ENCODE measurements at places on chromosomes 1 and 21.

GRCh38 chr21:45366476-45366875 is 38.5 kb upstream of the COL18A1 start:
- DNase-seq: no peak

- DNase-seq: no peak
Observed at GRCh38 chr1:228297242-228297641, 89.4 kb downstream of the OBSCN start.

- no peak for DNase-seq
Observed at GRCh38 chr1:246773213-246773641, 49.0 kb downstream of the SCCPDH start.

- DNase-seq: no peak
Observed at GRCh38 chr21:42545317-42545716, 31.7 kb downstream of the SLC37A1 start.

DNA sequence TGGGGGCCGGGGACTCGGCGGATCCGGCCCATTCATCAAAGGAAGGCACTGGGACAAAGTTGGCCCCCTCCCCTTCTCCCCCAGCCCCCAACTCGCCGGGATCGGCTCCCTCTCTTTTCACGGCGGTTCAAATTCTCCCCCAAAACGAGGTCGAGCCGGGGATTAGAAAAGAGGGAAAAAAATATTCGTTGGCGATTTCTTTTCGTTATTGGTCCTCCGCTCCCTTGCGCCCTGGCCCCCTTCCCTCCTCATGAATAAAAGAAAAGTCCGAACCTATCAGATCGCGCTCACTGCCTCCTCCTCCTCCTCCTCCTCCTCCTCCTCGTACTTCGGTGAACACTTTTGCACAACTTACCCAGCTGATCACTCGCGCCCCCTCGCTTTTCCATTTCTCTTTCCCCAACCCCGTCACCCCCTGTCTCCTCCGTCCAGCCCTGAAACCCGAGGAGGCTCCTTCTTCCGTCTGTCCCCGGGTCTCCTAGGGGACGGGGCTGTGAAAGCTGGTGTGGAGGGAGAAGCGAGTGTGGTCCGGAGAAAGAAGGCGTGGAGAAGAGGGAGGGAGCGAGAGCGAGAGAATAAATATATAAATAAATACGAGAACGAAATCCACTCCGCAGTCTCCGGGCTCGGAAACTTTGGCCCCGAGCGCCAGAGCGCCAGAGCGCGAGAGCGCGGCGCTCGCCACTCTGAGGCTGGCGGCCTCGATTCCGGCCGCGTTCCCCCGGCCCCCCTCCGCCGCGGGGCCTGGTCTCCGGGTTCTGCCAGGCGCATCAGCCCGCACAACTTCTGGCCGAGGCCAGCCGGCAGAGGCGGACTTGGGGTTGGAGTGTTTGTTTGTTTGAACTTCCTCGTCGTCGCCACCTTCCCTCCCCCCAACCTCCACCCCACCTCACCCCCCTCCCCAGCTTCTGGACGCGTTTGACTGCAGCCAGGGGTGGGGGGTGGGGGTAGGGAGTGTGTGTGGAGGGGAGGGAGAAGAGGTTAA is at the start of gene PAX7:
Gene PAX7, plus strand, starts transcription at position 336 of the 985 bp plus-strand sequence. CDS start 758 bp downstream, outside the sequence.
- no peak for DNase-seq

DNA sequence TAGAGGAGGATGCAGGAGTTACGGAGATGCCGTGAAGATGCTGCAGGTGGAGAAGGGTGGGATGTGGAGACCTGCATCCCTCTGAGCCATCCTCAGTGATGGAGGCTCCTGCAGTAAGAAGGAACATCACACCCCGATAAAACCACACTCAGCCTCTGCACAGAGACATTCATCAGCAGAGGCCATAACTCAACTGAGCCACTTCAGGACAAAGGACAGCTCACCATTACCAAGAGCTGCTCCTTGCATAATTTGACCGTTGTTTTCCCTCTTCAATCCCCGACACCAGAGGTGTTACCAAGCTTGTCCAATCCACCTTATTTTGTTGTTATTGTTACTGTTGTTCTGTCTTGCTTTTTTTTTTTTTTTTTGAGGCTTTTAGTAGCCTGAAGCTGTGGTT is 543.9 kb downstream of the AJAP1 start:
- DNase-seq: no peak

GRCh38 chr1:17121881-17122280 is 2.6 kb upstream of the PADI2 start:
- no peak for DNase-seq

- DNase-seq: no peak
Observed at GRCh38 chr1:55526716-55527115, 311.6 kb upstream of the USP24 start.

- no peak for DNase-seq
Observed at GRCh38 chr1:7493711-7494454, 277.2 kb upstream of the VAMP3 start.

DNA sequence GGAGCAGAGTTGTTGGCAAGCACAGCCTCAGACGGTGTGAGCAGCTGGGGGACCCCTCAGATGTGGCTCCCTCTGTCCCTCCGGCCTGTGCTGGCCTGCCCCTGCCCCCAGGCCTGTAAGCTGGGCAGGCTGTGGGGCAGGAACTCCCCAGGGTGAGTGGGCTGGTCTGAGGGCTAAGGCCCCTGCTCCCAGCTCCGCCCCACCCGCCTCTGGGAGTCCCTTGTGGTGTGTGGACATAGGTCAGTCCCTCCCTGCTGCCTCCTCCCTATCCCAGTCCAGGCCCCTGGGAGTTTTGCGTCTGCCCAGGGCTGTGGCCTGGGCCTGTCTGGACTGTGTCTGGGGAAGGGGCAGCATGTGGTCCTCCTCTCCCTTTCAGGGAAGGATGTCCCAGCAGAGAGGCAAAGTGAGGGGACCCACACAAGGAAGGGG is 3.6 kb upstream of the VWA1 start:
- DNase-seq: no peak

- no peak for DNase-seq
Observed at GRCh38 chr1:53781654-53782053, 42.7 kb upstream of the GLIS1 start.

- DNase-seq: no peak
Observed at GRCh38 chr1:15406614-15407559, 2.8 kb upstream of the EFHD2 start.

GRCh38 chr1:33365560-33365997 is 44.7 kb upstream of the A3GALT2 start:
- no peak for DNase-seq

- DNase-seq: no peak
Observed at GRCh38 chr1:187938092-187938491, 1109.3 kb downstream of the PLA2G4A start.

DNA sequence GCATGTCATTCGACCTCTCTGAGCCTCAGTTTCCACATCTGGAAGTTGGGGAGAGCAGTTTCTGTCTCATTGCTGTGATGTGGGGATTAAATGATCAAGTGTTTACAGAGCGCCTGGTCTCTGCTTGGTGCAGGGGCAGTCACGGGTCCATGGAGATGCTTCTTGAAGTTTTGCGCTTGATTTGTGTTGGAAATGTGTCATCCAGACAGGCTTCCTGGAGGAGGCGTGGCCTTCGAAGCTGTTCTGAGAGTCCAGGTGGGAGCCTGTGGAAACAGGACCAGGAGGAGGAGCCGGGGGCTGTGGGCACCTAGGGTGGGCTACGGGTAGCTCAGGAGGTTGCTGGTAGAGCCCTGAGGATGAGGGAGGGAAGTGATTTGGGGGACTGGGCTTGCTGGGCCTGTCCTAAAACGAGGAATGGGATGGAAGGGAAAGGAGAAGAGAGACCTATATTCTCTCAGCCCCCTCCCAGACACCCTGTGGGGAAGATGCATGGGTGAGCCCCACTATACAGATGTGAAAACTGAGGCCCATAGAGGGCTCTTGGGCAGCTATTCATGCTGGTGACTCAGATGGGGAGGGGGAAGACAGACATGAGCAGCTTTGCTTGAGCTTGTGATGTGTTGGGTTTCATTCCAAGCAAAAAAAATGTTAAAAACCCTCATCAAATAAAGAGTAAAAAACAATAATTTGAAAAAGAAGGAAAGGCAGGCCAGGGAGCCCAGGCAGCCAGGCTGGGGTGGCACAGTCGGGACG is 107.2 kb upstream of the WNT4 start:
- DNase-seq: no peak

GRCh38 chr1:178953034-178953433 is 72.7 kb upstream of the FAM20B start:
- DNase-seq: no peak

- DNase-seq: peak; percentile 82
Observed at GRCh38 chr1:46477153-46477929, 12.3 kb upstream of the DMBX1 start.

- no peak for DNase-seq
Observed at GRCh38 chr1:206512851-206513180, 5.5 kb downstream of the RASSF5 start.

DNA sequence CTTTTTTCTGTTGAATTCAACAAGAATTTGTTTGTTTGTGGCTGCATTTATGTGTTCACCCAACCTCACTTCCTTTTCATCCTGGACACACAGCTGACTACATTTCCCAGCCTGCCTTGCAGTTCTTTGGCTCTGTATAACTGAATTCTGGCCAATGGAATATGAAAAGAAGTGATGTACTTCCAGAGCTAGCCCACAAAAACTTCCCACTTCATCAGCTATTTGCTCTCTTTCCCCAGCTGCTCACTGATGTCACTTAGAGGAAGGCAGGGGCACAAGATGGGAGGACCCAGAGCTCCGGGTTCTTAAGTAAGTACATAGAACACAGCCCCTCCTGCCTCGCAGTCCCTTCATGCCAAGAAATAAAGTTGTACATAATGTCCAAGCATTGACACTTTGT is 235.0 kb upstream of the FGGY start:
- DNase-seq: no peak

DNA sequence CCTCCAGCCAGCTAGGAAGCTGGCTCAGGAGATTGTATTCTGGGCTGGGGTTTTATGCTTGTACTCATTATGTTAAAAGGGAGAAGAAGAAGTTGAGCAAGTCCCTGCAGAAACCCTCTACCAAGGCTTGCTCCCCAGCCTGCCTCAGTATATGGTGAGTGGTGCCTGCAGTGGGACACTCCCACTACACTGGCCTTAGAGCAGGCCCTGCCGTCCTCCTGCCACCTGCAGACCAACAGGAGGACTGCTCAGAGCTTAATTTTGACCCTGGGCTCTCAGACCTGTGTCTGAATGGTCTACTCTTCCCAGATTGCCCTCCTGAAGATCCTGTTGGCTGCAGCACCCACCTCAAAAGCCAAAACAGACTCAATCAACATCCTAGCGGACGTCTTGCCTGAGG is 13.0 kb downstream of the STRIP1 start:
- no peak for DNase-seq

GRCh38 chr1:91572044-91572443 is 71.4 kb downstream of the CDC7 start:
- DNase-seq: no peak

DNA sequence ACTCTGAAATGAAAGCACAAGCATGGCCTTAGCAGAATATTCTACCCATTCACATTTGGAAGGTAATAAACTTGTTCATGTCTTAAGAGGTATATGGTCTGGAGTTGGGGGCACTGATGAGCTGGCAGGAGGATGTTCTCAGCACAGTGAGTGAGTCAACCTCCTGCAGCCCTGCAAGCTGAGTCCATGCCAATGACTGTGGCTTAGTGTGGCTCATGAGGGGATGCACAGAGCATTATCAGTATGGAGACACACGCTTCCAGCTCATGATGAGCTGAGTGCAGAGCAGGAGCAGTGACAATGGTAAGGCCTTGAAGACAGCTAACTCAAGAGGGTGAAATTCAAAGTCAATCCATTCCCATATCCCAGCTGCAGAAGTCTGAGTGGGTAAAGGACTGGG is 102.3 kb downstream of the TNFSF18 start:
- no peak for DNase-seq

DNA sequence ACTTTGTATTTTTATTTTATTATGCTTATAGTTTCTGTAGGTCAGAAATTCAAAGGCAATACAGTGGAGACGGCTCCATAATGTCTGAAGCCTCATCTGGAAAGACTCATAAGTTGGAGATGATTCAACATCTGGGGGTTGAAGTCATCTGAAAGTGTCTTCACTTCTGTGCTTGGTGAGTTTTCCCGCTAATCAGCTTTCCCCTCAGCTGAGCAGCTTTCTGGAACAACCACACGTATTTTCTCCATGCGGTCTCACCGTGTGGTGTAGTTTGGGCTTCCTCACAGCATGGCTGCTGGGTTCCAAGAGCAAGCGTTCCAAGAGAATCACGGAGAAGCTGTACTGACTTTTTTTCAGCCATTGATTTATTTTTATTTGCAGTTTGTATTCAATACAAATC is 7.6 kb upstream of the DDI2 start:
- no peak for DNase-seq

- no peak for DNase-seq
Observed at GRCh38 chr1:156378557-156378956, 9.5 kb downstream of the RHBG start.

GRCh38 chr1:84776639-84777038 is 86.4 kb upstream of the SSX2IP start:
- no peak for DNase-seq

GRCh38 chr1:78070210-78070609 is 24.4 kb downstream of the GIPC2 start:
- no peak for DNase-seq

DNA sequence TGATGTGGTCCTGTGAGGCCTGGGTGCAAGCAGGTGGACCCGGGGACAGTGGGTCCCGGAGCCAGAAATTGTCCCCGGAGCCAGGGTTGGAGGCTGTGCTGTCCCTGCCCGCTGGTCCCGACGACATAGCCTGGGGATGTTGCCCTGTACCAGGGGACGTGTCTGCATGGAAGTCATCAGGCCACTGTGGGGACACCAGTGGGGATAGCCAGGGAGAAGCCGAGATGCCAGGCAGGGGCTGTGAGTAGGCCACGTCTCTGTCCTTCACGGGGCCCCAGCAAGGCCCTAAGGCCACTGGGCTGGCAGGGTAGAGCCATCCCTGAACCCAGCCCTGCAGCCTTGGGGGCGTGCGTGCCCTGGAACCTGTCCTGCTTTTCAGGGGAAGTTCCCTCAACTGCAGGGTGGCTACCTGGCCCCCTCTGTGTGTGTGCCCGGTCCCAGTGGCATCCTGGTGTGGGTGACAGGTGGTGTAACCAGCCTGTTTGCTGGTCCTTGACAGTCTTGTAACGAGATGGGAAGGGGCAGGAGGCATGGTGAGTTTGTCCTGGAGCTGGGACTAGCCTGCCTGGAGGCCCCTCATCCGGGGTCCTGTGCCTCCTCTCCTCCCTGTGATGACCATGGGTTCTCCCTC is 73.2 kb downstream of the OBSCN start:
- DNase-seq: no peak

DNA sequence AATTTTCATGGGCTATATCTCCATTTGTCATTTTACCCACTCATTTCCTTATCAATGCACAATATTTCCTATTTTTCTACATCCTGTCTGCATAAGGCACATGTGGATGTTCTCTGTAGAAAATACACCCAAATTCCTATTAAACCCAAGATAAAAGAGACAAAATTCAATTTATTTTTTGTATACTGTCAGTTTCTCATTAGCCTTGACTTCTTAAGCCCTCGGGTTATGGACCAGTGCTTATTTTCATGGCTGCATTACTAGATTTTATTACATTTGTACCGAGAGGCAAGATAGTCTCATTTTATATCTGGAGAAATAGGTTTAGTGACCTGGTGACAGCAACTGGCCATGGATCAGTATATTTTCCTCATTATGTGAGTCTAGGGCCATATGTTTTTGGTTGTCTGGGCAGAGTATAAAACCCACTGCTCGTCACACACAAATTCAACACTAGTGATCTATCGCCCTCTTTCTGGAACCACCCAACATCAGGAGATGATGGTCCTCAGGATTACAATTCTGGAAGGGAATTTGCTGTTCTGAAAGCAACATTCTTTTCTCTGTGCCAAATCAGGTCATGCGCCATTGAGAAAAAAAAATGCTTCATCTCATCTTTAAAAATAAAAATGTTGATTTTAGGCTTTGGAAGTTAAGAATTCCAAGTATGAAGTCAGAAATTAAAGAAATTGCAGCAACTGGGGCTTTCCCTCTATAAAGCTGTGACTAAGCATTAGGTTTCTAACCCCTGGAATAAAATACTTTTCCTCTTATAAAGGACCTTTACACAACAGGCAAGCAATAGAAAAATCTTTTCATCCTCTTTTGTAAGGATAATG is 81.4 kb downstream of the ASTN1 start:
- DNase-seq: no peak
